Naive thymus-derived CD4-positive, alpha-beta T cell (primary cell): ENCODE measurements at places on chromosomes 16 and 17. TPM values are rescaled to one million over a fixed set of nuclear protein-coding genes. Genes with fewer than 3 reads are reported as not detected.

DNA sequence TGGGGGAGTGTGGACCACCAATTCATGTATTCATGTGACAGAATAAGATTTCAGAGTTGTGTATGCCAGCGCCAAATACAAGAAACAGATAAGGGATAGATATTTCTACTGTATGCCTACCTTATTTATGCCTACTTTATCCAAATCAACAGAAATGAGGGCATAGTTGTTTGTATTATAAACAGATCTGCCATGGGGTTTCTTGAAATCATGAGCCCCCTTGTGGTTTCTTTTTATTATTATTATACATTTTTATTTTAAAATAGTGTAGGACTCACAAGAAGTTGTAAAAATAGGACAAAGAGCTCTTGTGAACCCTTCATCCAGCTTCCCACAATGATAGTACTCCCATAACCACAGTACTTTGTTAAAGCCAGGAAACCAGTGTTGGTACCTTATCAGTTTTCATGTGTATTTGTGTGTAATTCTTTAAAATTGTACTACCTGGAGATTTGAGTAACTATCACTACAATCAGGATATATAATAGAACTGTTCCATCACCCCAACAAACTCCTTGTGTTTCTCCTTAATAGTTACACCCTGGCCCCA, 229.4 kb downstream of the CCDC182 start:
- H3K27ac ChIP-seq: no peak overlapping the region
- no peaks in the 10 kb centered on the region for H3K36me3 ChIP-seq
- no peaks in the 10 kb centered on the region for H3K27me3 ChIP-seq
- H3K4me3 ChIP-seq: no peak overlapping the region
- no peak for DNase-seq
- H3K4me1 ChIP-seq: no peaks in the 10 kb centered on the region

Gene ASPA
- not detected for total RNA-seq

DNA sequence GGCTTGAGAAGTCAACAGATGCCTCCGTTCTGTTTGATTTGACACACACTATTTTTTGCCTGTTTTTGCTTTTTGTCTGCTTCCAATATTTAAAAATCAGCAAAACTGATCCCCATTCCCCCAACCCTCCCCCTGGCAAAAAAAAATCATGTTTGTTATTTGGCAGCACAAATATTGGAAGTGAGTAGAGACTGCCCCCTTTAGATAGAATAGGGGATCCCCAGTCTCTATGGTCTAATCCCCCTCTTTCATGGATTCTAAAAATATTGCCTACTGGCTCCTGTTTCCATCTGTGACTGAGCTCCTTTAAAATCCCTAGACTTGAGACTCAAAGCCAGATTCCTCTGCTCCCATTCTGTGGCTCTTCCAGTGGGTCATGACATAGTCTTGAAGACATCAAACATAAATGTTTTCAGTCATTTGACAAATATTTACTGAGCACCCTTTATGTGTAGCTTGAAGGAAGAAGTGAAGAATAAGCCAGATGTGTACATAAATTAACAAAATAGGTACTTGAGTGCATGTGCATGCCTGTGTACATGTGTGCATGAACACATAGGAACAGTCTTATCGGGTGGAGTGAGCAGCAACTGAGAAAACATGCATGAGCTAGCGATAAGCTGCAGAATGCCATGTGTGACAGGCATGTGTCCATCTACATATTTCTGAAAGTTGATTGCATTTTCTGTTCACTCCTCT, 101.2 kb downstream of the SALL1 start:
- no peak overlapping the region for H3K4me3 ChIP-seq
- DNase-seq: no peak
- no peaks in the 10 kb centered on the region for H3K4me1 ChIP-seq
- no peaks in the 10 kb centered on the region for H3K36me3 ChIP-seq
- no peak overlapping the region for H3K27ac ChIP-seq

DNA sequence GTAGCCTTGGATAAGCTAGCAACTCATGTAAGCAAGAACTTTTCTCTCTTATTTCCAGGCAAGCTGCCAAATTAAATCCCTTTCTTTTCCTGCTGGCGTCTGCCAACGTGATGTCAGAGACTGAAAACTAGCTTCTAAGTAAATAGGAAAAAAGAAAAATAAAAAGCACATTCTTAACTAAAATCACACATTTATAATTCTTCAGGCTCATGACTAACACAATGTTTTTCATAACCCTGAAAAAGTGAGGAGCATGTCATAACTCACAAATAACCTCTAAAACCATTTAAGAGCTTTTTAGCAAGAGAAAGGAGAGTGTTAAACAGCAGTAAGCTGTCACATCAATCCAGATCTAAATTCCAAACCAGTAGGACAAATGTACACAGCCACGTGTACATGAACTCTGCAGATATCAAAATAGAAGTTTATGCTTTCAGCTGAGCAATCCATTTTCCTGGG, 110.0 kb downstream of the N4BP1 start:
- H3K36me3 ChIP-seq: no peaks in the 10 kb centered on the region
- H3K27me3 ChIP-seq: no peaks in the 10 kb centered on the region
- H3K4me1 ChIP-seq: no peaks in the 10 kb centered on the region
- no peak for DNase-seq

Gene SLX1B
- 46.5 and 64.9 TPM in 2 replicates for total RNA-seq
